Stimulated activated CD8-positive, alpha-beta memory T cell treated with anti-CD3 and anti-CD28 coated beads, Interleukin-7, amount 100 ng/mL, for 48 hours (primary cell): ENCODE measurements at places on chromosomes 6 and 20.

- no peak for DNase-seq
These were observed 159.2 kb downstream of the CD109 start for GRCh38 chr6:73854998-73855718.

- no peak for DNase-seq
These were observed 50.7 kb downstream of the LRFN2 start for GRCh38 chr6:40536442-40536841.

DNA sequence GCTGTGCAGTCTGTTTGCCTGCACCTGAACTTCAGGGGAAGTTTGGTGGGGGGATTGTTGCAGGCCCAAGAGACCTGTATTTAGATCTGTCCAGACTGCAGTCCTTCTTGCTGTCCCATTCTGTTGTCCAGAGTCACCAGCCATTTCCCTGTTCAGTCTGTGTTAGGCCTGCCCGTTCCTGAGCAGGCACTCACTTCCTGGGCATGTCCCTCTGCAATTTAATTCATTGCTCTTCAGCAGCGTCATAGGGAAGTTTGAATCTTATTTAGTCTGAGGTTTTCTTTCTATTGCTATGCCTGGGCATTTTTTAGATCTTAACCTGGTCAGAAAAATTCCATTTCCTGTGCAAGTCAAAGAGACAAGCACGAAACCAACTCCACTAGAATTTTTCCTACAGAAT lies 190.2 kb downstream of the DTNBP1 start:
- DNase-seq: no peak

DNA sequence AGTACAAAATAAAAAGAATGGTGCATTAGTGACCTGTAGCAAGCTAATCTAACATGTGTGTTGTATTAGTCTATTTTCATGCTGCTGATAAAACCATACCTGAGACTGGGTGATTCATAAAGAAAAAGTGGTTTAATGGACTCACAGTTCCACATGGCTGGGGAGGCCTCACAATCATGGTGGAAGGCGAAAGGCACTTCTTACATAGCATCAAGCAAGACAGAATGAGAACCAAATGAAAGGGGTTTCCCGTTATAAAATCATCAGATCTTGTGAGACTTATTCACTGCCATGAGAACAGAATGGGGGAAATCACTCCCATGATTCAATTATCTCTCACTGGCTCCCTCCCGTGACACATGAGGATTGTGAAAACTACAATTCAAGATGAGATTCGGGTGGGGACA lies 45.4 kb upstream of the AIG1 start:
- DNase-seq: no peak

DNA sequence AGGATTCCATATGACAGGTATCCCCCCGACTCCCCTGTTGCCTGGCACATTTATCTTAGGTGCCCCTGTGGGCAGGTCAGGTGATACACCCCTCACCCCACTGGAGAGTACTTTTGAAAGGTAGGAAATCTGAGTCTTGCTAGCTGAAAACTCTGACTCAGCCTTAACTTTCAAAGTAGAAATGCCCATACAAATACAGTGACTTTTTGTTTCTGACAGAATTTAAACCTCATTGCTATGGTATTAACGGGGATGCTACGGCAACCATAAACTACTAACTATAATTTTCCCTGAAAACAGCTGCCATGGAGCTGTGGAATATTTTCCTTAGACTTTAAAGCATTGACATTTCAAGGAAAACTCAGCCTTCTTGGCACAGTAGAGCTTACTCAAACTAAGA lies 536.0 kb downstream of the RFPL4B start:
- no peak for DNase-seq

DNA sequence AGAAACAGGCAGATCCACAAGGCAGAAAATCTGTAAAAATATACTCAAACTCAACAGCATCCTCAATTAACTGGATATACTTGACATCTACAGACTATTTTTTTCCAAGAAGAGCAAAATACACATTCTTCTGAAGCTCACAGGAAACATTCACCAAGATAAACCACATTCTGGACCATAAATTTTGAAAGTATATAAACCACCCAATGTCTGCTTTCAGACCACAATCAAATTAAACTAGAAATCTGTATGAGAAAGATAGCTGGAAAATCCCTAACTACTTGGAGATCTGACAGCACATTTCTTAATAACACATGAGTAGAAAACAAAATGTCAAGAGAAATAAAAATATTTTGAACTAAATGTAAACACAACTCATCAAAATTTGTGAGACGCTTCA lies 195.5 kb downstream of the ERMARD start:
- no peak for DNase-seq

GRCh38 chr6:44039839-44040350 lies 87.4 kb downstream of the MRPL14 start:
- no peak for DNase-seq

DNA sequence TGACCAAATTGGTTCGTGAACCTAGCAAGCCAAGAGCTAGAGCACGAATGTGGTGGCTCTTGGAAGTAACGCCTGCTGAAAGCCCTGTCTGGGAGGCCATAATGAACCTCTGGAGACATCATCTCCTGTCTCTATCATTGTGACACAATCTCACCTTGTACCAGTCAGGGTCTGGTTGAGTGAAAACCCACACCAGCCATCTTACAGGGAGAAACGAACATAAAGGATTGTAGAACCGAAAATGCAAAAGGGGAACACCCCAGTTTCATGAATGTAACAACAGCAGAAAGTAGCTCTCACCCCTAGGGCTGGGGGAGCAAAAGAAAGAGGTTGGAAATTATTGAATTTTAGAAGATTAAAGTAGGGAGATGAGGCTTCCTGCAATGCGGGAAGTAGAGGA lies 50.9 kb upstream of the TAB2 start:
- DNase-seq: no peak

GRCh38 chr6:167470101-167470835 lies 145.4 kb downstream of the TTLL2 start:
- DNase-seq: no peak

- no peak for DNase-seq
These were observed 20.0 kb downstream of the PDYN start for GRCh38 chr20:1973601-1974440.

DNA sequence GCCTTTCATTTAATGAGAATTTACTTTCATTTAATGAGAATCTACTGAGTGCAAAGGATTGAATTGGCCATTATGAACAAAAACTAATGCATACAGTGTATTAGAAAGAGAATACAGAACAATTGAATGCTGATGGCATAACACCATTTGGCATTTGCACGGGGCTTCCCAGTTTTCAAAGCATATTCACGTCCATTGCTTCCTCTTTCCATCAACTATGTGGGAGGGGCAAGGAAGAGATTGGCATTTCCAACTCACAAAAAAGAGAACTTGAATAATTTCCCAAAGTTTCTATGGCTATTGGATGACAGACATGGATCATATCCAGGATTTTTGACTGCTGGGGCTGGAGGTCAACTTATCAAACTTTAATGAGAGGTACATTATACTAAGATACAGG lies 23.2 kb upstream of the ARG1 start:
- no peak for DNase-seq

- DNase-seq: no peak
These were observed 4.6 kb upstream of the REV3L start for GRCh38 chr6:111487661-111488060.

DNA sequence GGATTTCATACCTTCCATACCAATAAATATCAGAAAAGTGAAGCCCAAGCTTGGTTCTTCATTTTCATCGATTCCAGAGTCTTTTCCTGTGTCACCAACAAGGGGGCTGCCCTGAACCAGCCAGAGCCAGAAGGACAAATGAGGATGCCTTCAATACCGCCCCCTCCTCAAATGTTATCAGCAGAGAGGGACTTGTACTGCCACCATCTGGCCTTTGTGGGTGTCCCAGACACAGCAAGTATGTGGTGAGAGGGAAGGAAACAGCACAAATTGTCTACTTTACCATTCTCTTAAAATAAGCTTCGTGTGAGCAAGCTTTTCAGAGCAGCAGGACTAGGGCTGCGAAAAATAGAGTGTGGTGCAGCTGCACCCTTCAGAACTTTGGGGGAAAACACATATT lies 165.3 kb downstream of the SOBP start:
- DNase-seq: no peak

- DNase-seq: no peak
These were observed 145.9 kb upstream of the OLIG3 start for GRCh38 chr6:137640086-137640485.

DNA sequence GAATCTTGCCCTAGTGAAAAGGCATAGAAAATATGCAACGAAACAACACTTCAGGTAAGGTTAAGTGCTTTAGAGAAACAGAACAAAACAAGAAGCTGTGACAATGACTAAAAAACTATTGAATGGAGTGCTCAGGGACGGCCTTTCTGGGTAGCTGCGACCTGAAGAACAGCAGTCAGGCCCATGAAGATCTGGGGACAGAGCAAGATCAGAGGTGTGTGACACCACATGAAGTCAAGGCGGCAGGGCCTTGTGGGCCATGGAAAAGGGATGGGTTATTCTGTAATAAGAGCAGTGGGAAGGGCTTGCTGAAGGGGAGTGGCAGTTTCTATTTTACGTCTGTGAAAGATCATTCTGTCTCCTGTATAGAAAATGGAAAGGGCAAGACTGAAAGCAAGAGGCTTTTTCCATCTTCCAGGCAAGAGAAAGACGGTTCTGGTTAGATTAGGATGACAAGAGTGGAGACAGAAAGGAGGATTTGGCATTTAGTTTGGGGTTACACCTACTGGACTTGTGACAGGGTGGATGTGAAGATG lies 5.1 kb downstream of the UBE2V1 start:
- no peak for DNase-seq

DNA sequence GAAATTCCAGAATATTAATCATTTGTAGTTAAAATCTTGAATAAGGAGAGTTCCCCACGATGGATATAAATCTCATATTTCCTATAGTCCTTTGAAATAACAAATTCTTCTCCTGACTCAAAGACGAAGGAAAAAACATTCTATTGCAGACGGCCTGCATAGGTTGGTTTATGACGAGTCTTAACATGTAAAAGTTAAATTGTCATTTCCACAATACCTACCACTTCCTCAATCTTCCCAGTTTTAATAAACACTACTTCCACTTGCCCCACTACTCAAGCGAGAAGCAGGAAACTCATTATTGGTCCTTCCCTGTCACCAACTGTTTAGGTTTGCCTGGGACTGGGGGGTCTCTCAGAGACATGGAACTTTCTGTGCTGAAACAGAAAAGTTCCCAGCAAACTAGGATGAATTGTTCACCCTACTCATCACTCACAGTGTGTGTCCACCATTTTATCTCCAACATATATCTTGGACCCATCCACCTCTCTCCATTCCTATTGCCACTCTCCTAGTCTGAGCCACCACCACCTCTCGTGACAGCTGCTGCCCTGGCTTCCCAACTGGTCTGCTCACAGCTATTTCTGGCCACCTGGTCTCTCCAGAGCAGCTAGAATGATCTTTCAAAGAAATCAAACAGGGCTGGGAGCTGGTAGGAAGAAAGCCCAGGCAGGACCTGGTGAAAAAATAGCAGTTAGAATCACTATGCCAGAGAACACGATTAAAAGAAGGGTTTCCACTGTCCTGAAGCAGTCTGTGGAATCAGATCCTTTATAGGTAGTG lies 15.1 kb upstream of the ZSCAN9 start:
- no peak for DNase-seq

- DNase-seq: no peak
These were observed 151.3 kb downstream of the COL9A1 start for GRCh38 chr6:70151616-70152015.

DNA sequence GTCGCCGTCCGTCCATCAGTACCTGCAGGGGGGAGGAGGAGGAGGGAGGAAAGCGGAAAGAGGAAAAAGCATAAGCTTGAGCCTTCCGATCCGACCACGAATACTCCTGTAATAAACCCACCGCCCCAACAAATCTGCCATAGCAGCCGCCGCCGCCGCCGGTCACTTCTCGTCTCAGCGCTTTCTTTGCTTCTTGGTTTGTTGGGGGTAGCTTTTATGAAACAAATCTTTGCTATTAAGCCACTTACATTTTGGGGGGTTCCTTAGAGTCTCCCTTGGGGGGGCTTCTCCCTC lies 277 bp downstream of the ADGRB3 start:
- no peak for DNase-seq

DNA sequence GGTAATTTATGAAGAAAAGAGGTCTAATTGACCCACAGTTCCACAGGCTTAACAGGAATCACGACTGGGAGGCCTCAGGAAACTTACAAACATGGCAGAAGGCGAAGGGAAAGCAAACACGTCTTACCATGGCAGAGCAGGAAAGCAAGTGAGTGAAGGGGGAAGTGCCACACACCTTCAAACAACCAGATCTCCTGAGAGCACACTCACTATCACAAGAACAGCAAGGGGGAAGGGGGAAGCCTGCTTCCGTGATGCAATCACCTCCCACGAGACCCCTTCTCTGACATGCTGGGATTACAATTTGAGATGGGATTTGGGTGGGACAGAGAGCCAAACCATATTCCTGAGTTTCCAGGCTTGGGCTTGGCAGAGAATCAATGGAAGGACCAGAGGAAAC lies 124.1 kb upstream of the RAB32 start:
- DNase-seq: no peak

GRCh38 chr6:80793411-80793810 lies 686.9 kb downstream of the BCKDHB start:
- no peak for DNase-seq

GRCh38 chr6:143174951-143175350 lies 114.3 kb downstream of the AIG1 start:
- DNase-seq: no peak

DNA sequence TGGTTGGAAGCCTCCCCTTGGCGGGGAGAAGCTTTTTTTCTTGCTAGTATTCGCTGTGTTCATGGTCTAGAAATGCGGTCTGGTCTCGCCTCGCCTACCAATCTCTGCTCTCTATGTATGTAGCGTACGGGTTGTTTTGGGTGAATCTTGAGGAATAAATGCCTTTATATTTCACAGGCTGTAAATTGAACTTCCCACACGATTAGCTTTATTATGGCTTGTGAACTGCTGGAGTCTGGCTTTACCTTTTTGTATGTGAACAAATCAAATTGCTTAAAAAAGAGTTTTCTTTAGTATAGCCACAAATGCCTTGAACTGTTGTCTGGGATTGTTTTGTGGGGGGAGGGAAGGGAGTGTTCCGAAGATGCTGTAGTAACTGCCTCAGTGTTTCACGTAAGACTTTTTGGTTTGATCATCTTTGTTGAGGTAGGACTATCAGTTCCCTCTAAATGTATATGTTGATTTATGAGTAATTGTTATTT lies 2.2 kb downstream of the INSM1 start:
- DNase-seq: no peak

- DNase-seq: no peak
These were observed 13.9 kb upstream of the TRIM39 start for GRCh38 chr6:30312676-30313321.

- no peak for DNase-seq
These were observed 750.4 kb downstream of the TENT5A start for GRCh38 chr6:81002126-81002525.

DNA sequence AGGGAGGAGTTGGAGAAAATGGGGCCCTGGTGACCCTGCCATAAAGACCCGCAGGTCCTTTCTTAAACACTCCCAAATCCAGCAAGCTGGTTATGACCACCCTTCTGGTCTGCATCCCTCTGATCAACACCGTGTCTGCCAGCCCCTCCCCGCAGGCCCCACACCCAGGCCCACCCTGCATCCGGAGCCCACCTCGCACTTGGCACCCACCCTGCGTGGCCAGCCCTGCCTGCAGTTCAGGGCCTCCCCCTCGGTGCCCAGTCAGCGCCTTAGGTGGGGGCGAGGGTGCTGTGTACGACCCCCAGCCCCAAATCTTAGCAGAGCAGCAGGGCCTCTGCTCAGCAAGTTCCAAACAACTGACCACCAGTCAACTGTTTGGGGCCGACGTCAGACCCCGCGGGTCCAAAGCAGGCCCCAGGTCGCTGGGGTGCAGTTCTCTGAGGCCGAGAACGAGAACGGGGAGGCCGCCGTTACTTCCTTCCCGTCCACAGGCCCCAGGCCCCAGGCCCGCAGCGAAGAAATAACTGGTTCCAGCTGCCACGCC lies 1.2 kb downstream of the ACSS1 start:
- DNase-seq: no peak
